ENCODE measurements at places on chromosomes 7 and 10. TPM values are rescaled to one million over a fixed set of nuclear protein-coding genes. Genes with fewer than 3 reads are reported as not detected.

- no peak for DNase-seq
Measured at GRCh38 chr10:78283069-78283682, 249.5 kb downstream of the RPS24 start.

DNA sequence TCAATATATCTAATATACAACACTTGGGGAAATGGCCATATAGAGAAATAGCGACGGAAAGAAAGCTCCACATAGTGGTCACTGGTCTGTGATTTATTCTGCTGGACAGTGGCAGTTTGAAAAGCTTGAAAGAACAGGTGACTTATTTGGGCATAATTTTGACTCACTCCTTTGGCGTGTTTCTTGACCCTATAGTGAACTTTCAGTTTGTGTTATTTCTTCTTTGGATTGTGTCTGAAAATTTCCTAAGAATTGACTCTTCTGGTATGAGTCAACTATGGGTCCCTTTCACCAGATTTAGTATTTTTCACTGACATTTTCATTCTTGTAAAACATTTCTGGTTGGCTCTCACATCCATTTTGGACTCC, 25.8 kb upstream of the IMMP2L start:
- DNase-seq = no peak

DNA sequence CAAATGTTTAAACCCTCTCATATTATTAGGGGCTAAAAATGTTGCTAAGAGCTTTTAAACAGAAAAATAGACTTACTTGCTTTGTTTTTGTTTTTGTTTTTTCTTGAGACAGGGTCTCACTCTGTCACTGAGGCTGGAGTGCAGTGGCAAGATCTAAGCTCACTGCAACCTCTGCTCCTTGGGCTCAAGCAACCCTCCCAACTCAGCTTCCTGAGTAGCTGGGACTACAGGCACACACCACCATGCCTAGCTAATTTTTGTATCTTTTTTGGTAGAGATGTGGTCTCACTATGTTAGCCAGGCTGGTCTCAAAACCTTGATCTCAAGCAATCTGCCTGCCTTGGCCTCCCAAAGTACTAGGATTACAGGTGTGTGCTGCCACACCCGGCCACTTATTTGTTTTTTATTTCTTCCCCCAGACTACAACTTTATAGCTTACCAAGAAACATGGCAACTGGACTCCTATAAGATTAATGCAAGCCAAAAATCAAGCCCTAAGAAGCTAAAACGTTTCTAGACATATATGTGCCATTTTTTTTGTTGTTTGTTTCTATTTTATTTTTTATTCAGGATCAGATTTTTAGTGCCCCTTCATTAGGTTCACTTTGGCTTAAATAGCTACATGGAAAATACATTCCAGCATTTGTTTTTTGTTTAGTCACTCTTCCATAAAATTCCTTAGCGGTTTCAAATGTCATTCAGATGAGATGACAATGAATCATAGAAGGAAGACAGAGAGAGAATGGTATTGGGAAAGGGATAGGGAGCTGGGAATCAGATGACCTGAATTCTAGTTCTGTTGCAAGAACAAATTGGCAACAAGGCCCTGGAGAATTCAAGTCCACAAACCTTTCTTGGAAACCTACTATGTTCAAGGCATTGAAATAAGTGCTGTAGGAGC, 163.4 kb upstream of the MKLN1 start:
- DNase-seq = no peak

GRCh38 chr10:28769091-28769604, 91.8 kb downstream of the BAMBI start:
- no peak for DNase-seq

Gene PRLHR
- 0.17 TPM for total RNA-seq

DNA sequence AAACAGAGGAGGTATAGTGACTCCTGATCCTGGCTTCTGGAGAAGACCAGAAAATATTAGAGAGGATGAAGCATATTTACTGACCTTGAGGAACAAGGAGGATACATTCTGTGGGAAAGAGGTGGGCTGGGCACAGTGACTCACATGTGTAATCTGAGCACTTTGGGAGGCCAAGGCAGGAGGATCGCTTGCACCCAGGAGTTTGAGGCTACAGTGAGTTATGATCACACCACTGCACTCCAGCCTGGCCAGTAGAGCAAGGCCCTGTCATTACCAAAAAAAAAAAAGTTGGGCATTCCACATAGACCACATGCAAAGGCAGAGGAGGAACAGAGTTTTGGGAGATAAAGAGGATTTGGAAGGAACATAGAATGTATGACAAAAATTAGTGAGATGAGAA, 4.4 kb upstream of the ACBD5 start:
- DNase-seq = no peak

DNA sequence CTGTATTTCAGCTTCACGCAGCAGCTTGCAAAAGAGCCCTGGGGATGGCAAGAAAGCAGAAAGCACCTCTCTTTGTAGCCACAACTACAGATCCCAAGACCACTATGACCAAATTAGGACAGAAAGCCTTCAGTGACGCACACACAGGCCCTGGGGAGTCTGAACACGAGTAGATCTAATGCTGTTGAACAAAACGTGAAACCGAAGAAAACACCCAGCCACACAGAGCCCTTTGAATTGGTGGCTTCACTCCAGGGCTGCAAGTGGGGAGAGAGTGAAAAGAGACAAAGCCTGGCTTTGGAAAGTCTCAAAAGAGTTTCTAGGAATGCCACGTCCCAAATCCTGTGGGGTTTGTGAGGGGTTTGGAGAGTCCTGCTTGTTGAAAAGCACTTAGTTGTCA, 28.4 kb downstream of the PLXNA4 start:
- no peak for DNase-seq

GRCh38 chr10:49114718-49115014, 656 bp downstream of the VSTM4 start:
- no peak for DNase-seq

Gene CNPY1
- not detected for total RNA-seq

GRCh38 chr10:131310142-131310541, 1.4 kb downstream of the TCERG1L start:
- no peak for DNase-seq

Gene STEAP1
- total RNA-seq = 13.1 TPM

DNA sequence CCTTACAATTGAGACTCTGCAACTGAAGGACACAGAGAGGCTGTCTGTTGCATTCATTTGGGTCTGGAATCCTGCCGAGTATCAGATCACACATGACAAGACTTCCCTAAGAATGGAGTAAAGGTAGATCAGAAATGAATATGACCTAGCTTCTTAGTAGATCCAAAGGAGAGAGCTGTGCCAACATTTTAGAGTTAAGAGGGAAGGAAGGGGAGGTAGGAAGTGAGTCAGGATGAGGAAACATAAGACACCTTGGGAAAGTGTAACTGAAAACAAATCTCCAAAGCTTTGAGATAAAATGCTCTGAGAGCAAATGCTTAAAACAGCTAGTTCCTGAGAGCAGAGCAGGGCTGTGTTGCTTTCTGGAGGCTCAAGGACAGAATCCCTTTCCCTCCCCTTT, 6.1 kb upstream of the SLC25A13 start:
- no peak for DNase-seq

Gene CCDC3
- total RNA-seq = 304 TPM

DNA sequence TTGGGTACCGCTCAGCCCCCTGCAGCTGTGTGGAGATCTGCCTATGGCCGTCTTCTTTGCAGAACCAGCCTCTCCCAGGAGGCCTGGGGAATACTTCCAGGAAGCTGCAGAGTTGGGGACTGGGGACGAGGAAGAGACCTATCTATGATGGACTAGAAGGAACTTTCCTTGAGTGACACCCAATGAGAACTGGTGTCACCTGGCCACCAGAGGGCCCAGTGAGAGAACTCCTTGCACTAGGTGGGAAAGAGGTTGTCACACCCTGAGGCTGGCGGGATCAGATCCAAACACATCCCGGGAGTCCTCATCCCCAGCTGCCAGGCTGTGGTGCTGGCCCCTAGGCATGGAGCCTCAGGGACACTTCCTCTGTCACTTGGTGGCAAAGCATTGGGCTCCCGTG, 4.9 kb upstream of the GRID2IP start:
- no peak for DNase-seq

DNA sequence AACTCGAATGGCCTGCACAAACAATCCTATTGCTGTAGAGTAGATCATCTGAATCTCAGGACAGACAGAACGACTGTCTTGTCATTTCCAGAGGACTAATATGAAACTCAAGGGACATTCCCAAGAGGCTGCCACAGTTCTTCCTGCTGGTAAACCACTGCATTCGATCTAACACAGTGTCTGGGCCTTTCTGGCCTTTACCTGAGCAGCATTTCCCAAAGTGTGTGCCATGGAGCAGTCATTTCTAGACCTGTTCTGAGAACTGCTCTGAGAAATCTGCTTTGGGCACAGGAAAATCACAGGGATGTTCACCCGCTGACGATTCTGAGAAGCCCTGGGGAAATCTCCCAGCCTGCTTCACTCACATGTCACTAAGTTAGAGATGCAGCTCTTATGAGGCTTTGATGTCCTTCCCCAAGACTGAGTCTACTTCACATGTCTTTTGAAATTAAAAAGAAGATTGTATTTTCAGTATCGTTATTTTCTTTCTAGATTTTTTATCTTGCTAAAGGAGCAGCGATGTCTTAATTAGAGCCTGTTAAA, 18.4 kb downstream of the GPNMB start:
- no peak for DNase-seq

- DNase-seq = no peak
Measured at GRCh38 chr10:128747582-128748346, 621.5 kb upstream of the MKI67 start.

DNA sequence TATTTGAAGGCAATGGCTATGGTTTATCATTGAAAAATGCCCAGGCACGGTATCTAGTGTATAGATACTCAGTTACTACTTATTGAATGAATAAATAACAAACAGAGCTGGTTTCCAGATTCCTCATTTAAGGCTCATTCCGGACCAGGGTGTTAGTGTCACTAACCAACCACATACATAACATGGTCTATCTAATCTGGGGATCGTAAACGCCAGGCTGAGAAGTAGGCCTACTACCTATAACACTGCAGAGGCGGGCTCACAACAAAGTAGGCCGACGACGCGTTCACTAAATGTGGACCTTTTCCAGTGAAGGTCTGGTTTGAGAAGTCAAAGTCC, 423 bp downstream of the LSM5 start:
- no peak for DNase-seq

GRCh38 chr7:98187138-98187502, 24.1 kb upstream of the BHLHA15 start:
- DNase-seq = no peak

GRCh38 chr10:21808550-21808949, 195.0 kb downstream of the DNAJC1 start:
- no peak for DNase-seq

- no peak for DNase-seq
Measured at GRCh38 chr10:84574102-84574501, 245.7 kb downstream of the CCSER2 start.

DNA sequence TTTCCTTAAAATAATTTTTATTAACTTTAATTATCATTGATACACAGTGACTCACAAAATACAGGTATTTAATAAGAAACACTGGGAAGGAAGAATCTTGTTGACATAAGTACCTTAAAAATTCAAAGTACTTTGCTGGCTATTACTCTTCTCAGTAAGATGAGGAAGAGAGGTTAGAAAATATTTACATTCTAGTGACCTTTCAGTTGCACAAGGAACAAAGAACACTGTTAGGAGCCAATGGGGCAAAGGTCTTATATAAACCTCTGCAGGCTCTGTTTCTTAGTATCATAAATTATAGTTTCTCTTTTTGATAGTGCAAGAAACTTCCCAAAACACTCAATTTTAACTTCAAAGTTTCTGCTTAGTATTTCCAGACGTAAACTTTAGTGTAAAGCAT, 4.8 kb upstream of the TAX1BP1 start:
- DNase-seq = no peak

Gene SPACDR
- 1.2 TPM for total RNA-seq

GRCh38 chr7:80499350-80499953, 12.4 kb downstream of the GNAT3 start:
- DNase-seq = peak; percentile 62

GRCh38 chr7:88396295-88396947, 89.7 kb upstream of the STEAP4 start:
- no peak for DNase-seq

Gene CTTNBP2
- 10.6 TPM for total RNA-seq

- no peak for DNase-seq
Measured at GRCh38 chr10:88903715-88904114, 23.7 kb downstream of the STAMBPL1 start.

DNA sequence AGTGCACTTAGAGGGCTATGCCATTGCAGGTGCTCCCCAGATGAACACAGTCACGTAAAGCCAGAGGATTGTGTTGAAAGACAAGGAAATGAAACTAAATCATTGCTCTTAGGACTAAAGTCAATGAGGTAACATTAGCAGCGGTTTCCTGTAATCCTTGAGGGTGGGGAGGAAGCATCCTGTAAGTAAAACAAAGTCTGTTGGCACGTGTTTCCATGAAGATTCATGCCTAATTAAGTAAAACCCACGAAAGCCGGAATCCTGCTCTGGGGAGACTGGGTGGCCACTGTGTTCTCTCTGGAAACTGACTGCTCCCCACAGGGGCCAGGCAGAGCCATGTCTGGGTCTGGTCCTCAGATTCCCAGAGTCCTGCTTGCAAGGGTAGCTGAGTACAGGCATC, 18.3 kb downstream of the STEAP1B start:
- no peak for DNase-seq

Measured in mucosa of gallbladder (tissue), 1 donor.